ENCODE measurements at places on chromosomes 1 and 21.

DNA sequence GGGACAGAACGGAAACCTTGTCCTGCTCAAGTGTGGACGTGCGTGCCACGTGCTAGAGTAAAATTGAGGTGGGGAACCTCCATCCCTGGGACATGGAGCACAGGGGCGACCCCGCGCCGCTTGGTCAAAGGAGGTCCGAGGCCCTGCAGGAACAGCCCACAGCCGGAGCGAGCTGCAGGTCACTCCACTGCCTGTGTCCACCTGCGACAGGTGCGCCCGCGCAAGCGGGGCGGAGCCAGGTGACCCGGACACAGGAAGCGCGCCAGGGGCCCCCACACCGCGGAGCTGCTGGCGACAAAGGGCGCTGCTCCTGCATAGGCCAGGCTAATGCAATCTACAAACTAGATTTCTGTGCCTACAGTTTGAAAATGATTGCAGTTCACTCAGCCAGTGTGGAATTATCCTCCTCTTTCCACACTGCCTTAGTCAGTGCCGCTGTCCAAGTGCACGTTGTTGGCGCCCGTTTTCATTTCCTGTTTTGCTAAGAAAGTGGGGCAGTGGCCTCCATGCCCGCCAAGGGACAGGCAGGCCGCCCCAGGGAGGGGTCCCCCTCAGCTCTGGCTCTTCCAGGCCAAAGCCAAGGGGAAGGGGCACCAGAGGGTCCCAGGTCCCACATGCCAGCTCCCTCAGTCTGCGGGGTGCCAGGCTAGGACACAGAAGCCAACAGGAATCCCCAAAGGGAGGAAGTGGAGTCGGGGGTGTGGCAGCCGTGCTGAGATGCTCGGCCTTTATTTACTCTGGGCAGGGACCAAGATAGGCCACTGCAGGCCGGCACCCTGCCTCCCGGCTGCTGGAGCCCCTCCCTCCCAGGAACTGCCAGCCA lies 4.3 kb upstream of the NADK start:
- no peak for DNase-seq

- no peak for DNase-seq
Measured at GRCh38 chr1:56817716-56818463, 1.3 kb downstream of the FYB2 start.

GRCh38 chr1:45999507-45999906 lies 132.9 kb downstream of the PIK3R3 start:
- DNase-seq = no peak

GRCh38 chr1:100624886-100625610 lies 87.1 kb downstream of the GPR88 start:
- no peak for DNase-seq

DNA sequence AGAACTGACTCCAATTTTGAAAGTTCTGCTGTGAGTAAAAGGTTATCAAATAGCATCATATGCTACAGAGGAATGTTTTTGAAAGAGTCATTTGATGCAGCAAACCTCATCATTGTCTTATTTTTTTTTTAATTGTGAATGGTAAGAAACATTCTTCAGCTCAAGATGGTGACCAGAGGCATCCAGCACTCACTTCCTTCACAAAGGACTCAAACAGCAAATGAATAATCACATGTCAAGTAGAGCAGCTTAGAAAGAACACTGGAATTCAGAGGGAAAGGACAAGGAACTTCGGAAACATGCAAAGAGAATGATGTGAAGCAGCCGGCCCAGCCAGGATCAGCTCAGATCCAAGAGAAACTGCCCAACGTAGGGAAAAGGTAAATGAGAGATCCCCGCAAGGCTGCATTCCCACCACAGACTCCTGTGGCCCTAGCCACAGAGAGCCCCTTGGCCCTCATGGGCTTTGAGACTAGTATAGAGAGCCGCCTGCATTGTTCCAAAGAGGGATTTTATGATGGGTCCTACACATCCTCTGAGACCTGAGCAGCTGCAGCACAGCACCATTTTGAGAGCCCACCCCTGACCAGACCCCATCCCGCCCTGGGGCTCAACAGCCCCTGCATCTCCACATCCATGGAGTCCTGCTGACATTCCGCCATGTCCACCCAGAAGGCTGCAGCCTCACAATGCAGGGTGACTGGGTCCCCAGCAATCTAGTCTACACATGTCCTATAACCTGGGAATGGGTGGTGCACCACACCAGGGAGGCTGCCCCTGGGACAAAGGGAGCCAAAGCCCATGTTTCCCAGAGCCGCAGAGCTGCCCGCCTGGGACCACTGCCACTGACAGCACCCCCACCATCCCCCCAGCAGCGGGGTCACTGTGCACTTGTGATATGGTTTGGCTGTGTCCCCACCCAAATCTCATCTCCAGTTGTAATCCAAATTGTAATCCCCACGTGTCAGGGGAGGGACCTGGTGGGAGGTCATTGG lies 21.2 kb upstream of the UTS2 start:
- DNase-seq = no peak

GRCh38 chr21:35646606-35647005 lies 413.7 kb downstream of the SETD4 start:
- DNase-seq = no peak

DNA sequence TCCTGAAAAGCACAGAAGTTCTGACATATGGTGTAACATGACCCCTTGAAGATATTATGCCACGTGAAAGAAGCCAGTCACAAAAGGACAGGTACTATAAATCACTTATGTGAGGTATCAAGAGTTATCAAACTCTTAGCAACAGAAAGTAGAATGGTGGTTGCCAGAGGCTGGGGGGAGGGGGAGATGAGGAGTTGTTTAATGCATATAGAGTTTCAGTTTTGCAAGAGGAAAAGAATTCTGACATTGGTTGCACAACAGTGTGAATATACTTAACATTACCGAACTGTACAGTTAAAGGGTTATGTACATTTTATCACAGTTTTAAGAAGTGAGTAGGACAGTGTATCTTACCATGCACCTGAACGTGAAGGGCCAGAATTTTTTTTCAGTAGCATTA lies 80.0 kb downstream of the USP25 start:
- no peak for DNase-seq

DNA sequence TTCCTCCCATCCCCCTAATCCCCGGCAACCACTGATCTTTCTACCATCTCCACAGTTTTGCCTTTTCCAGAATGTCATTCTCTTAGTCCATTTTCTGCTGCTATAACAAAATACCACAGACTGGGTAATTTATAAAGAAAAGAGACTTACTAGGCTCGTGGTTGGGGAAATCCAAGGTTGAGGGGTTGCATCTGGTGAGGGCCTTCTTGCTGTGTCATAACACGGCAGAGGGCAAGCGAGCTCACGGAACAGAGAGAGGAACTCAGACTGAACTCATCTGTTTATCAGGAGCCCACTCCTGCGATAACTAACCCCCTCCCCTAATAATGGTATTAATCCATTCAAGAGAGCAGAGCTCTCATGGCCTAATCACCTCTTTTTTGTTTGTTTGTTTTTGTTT lies 52.0 kb downstream of the RUNX3 start:
- no peak for DNase-seq

DNA sequence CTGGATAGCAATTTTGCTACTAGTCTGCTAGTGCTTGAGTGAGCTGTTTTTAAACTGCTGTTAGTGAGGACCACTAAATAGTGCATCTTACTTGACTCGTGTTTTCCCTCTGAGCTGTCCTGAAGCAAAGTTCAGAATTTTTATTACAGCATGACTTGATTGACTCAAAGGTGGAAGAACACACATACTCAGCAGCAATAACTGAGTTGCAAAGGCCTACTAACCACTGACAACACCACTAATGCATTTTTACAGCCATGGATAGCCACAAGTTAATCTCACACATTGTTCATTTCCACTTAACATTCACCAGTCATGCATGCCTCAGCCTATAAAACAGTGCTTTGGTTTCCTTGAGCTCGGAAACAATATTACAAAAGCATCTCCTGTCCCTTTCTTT lies 148.7 kb downstream of the RUNX1 start:
- DNase-seq = no peak

- no peak for DNase-seq
Measured at GRCh38 chr1:10516925-10517676, 42.4 kb downstream of the PEX14 start.

- no peak for DNase-seq
Measured at GRCh38 chr1:41261926-41262618, 20.0 kb upstream of the SCMH1 start.

DNA sequence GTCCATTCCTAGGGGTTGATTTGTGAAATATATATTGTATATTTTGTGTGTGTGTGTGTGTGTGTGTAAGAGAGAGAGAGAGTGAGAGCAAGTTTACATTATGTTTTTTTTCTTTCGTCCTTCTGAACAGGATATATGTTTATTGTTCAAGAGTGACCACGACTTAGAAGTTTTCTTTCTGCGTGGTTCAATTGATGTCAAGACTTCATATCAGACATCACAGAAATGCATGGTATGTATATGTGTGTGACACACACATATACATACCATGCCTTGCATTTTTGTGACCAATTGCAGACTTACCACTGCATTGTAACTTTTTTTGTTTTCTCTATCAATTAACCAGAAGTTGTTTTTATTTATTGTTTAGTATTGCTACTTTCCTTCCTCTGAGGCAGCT lies 2.5 kb downstream of the RASAL2 start:
- DNase-seq = no peak

GRCh38 chr1:115677565-115677964 lies 35.8 kb downstream of the VANGL1 start:
- no peak for DNase-seq

- no peak for DNase-seq
Measured at GRCh38 chr1:21217812-21218596, 41.3 kb upstream of the EIF4G3 start.

GRCh38 chr1:239819096-239819495 lies 272.6 kb upstream of the FMN2 start:
- no peak for DNase-seq

DNA sequence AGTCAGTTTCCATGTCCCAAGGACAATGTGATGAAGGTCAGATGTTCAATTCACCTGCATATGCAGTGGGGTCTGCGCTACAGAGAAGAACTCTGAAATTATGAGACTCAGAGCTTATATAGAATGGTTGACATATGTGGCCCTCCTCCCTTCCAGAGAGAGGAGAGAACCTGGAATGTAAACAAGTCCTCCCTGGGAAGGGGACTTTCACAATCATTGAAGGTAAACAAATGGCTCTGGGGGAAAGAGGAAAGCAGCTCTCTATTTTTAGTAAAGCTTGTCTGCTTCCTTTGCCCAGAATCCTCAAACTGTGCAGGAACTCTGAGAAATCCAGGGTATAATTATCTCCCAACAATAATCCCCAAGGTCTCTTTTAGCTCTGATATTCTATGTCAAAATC lies 9.8 kb downstream of the OVGP1 start:
- DNase-seq = no peak

DNA sequence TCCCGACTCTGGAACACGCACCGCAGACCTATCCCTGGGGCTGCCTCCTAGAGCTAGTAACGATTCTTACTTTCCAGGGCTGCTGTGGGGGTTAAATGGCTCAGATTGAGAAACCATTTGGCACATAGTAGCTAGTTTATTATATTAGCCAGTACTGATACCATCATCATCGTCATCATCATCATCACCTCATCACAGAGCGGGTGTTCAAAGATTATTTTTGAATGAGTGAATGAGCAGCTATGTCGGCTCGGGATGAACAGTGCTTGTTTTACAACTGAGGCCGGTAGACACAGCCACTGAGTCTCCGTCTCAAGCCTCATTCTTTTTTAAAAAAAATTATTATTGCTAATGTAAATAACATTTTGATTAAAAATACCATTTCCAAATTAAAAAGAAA lies 13.5 kb upstream of the AJAP1 start:
- DNase-seq = no peak

GRCh38 chr1:2604156-2604843 lies 17.7 kb downstream of the PRXL2B start:
- no peak for DNase-seq

DNA sequence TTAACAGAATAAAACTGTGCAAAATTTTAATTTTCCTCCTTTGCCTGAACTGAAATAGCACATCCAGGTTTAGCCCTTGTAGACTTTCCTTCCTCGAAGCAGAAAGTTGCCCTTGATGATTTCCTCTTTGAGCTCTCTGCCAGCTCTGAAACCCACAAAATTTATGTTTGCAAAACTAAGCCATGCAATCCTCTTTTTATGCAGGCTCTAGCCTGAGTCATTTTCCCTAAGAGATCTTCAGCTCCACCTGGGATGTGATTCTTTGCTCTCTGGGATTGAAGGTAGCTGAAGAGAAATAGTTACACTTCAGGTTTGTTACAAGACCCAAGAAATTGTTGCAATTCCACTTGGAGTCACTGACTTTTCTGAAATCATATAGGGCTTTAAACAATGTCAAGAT lies 1.4 kb upstream of the F3 start:
- DNase-seq = no peak

DNA sequence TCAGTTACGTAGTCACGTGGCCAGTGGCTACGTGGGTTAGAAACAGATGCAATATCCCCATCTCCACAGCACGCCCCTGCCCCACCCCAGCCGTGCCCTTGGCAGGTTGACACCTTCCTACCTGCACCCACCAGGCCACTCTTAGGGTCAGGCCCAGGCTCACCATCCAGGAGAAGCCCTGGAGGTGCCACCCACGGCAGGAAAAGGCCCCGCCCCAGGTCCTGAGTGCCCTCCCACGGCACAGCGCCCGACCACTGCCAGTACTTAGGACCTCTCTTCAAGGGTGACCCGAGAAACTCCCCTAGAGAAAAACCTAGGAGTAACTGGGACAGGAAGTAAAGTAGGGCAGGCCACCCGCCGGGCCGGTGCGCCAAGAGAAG lies 1.5 kb downstream of the C1orf35 start:
- no peak for DNase-seq

DNA sequence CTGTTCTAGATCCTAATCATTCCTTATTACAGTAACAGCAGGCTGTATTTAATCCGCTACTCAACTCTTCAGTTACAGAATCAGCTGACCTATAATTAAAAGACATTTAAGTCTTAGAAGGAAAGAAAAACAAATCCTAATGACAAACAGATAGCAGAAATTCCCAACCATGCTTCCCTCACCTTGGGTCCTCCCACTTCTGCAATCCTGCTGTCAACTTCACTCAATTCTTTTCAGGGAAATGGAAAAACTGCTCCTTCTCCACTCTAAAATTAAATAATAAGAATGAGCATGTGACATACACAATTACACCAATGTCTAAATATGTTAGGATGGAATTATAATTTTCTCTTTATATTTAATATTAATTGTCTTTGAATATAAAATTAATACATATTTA lies 182.6 kb upstream of the LYPLAL1 start:
- DNase-seq = no peak

GRCh38 chr1:6294890-6295556 lies 34.1 kb upstream of the GPR153 start:
- DNase-seq = no peak

- no peak for DNase-seq
Measured at GRCh38 chr1:230166366-230167132, 99.5 kb downstream of the GALNT2 start.

- DNase-seq = no peak
Measured at GRCh38 chr1:56507925-56508522, 71.3 kb downstream of the PLPP3 start.

GRCh38 chr1:1422465-1423244 lies 1.6 kb upstream of the ANKRD65 start:
- DNase-seq = no peak

GRCh38 chr1:54888080-54888733 lies 1.2 kb upstream of the DHCR24 start:
- DNase-seq = no peak
